Activated T-cell treated with anti-CD3 and anti-CD28 coated beads, Interleukin-2, amount 50 U/mL, for 4 hours (primary cell): ENCODE measurements at places on chromosomes 1 and 21.
A peak's percentile ranks its signal among the peaks of the same experiment; 100 is the strongest.

GRCh38 chr1:42797414-42797813 lies 12.6 kb downstream of the TMEM269 start:
- no peak for DNase-seq

DNA sequence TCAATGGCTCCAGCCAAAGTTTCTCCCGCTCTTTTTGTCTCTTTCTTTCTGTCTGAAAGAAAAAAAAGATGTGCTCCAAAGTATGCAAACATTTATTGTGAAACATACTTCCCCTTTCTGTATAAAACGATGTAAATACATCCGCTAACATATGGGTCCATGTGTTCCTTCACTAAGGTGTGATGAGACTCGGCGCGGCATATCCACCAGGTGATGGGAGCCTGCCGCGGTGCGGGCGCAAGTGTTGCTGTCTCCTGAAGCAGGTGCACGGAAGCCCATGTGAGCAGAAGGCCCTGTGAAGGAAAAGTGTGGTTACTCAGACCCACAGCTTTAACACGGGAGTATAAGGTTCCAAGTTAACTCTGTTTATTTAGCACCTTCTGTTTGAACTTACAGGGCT lies 466.6 kb upstream of the C1orf87 start:
- no peak for DNase-seq

DNA sequence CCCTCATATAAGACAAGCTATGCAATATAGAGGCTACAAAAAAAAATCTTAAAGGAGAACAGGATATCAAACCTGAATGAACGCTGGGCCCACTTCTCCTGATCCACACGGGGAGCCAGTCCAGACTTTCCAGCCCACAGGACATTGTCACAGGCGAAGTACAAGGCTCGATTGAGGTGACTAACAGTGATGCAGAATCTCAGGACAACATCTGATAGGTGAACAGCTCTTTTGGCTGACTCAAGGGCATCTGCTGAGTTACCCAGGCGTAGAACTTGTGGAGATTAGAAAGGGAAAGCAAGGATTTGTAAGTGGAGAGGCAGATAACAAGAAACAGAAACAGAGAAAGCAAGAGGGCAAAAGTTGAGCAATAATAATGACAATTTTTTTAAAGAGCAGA lies 1.8 kb downstream of the PEX11B start:
- DNase-seq = no peak

DNA sequence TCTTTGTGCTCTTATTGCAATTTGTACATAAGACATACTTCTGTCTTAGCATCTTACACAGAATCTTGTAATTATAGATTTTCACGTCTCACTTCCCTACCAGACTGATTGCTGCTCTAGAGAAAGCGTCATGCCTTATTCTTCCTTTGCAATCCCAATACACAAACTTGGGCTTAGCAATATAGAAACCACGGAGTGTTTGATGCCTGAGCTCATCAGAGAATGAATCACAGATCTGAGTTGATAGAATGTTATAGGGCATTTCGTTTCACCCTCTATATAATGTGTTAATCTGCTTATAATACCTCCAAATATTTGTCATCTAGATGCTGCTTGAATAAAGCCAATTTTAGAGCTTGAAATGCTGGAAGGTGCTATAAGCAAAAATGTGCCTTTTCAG lies 6.6 kb downstream of the FMO1 start:
- no peak for DNase-seq

DNA sequence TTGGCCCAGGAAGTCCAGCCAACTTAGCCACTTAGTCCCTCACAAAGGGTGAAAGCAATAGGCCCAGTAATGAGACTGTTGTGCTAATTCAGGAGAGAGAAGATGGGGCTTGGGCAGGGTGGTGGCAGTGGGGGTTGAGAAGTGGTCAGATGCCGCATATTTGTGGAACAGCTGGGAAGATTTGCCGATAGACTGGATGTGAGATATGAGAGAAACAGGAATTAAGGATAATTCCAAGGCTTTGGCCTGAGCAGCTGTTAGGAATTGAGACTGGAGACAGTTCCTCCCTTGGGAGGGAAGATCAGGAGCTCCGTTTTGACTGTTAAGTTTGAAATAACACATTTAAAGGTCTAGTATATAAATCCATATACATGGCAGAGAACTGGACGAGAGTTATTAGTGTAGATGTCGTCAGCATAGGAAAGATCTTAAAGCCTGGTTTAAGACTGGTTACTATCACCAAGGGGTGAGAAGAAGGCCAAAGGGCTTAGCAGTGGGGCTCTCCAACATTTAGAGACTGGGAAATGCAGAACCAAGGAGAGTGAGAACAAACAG lies 323.7 kb upstream of the FAM78B start:
- DNase-seq = peak; percentile 28

DNA sequence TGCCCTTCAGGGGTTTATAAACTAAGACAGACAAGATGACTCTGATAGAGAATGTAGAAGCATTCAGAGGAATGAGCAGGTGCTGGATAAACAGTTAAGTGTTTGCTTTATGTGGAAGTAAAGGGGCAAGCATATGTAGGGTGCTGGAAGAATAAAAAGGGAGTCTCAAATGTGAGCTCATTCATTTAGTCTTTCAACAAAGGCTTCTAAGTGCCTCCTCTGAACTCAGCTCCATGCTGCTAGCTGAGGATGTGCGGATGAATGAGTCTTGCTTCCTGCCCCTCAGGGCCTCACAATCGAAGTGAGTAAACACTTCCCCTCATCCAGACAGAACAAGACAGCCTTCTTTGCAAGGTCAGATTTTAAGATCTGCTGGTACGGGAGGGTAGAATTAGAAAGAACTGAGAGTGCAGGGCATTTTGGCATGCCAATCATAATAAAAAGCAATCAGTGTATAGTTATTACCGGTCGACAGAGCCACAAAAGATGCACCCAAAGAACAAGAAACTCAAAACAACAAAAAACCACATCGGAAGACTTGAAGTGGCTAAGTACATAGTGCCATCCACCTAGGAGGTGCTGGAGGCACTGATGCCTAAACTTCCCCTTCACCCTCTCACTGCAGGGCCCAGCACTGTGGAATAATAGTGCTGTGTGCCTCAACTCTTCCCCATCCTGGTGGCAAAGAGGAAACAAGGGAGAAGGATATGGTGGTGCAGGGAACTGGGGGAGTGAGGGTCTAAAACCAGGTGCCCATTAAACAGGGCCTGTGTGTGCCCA lies 69.8 kb downstream of the TNR start:
- DNase-seq = no peak

GRCh38 chr1:92194511-92194910 lies 23.2 kb upstream of the C1orf146 start:
- no peak for DNase-seq

GRCh38 chr1:8055973-8056372 lies 29.9 kb upstream of the ERRFI1 start:
- no peak for DNase-seq

DNA sequence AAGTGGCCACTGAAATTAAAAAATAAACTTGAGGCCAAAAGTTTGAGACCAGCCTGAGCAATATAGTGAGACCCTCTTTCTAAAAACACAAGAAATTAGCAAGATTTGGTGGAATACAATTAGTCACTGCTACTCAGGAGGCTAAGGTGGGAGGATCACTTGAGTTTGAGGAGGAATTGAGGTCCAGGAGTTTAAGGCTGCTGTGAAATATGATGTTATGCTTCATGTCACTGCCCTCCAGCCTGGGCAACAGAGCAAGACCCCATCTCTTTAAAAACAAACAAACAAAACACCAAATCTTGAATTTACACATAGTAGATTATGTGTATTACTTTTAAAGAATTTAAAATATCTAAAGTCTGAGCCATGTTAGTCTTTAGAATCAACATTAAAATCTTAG lies 6.3 kb upstream of the FNBP1L start:
- DNase-seq = no peak

DNA sequence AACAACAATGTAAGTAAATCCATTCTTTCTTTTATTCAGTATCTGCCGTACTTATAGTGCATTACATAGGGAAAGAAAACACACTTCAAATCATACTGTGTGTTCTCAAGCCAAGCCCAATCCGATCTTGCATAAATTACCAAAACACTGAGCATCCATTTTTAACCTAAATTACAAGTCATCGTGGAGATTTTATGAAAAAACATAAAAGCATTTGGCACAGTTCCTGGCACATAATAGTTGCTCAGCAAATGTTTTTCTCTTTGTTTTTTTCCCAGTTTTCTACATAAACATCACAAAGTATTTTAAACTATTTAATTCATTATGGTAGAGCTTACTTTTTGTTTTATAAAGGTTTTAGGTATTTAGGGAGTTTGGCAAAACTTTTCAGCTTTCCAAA lies 48.1 kb upstream of the LRRC8C start:
- no peak for DNase-seq

DNA sequence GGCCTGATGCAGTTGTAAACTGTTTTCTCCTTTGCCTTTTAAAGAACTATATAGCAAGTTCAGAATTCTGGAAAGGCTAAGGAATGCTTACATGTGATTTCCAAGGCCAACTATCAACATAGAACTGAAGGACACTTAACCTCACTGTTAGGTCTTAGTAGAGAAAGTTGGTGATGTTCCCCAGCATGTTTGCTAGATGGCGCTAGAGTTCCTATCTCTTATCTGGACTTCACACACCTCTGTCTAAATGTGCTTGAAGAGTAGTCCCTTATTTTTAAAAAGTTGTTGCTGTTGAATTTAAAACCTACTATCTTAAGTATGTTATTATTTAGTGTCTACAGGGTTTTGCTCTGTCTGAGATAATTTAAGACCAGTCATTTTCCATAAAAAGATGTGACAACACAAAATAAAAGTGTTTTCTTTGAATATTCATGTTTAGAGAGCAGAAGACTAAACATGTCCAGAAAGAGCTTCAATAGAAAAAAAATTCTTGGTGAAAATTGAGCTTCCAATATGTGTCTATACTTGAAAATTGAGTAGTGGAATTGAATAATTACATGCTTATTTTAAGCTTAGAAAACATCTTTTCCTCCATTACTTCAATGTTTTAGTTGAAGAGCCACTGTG lies 237.3 kb downstream of the S1PR1 start:
- DNase-seq = no peak

- DNase-seq = no peak
These were observed 108.6 kb downstream of the PBX1 start for GRCh38 chr1:164667600-164667999.

- DNase-seq = no peak
These were observed 444.0 kb downstream of the NPHP4 start for GRCh38 chr1:5548266-5548665.

DNA sequence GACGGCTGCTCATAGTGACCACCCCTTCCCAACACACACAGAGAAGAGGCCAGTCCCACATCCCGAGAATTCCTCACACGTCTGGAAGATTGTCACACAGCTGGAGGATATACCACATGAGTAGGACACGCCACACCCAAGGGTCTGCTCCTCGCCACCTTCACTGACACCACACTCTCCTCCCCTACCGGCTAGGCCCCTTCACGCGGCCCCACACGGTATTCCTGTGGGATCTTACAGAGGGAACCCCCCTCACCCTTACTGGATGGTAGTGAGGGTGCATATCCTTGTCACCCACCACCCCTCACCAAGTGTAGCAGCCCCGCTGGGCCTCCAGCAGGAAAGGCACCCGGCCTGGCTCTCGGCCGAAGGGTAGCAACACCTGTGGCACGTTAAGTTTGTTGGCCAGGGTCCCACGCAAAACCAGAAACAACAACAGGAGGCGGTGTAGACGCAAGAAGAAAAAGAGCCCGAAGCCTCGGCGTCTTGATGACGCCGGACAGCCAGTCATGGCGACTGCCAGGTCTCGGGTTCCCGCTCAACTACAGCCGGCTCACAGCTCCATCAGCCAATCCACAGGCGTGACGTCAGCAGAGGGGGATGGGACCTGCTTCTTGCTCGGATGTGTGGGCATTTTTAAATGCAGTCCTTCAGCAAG lies at the start of gene NUP210L:
Gene NUP210L, minus strand, starts transcription at position 540 of the 658 bp plus-strand sequence.
- DNase-seq = no peak

GRCh38 chr1:175892686-175893085 lies 149.3 kb upstream of the TNR start:
- DNase-seq = no peak

DNA sequence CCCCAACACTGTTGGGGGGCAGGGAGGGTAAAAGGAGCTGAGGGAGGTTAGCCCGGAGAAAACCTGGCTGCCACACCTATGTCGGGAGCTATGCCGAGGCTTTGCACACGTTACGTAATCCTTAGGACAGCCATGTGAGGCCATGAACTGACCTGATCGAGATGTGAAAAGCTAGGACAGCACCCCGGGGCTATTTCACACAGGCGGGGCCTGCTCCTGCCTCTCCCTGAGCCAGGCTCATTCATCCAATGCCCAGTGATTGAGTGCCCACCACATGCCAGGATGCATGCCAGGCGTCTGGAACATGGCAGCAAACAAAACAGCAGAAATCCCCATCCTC lies 30.2 kb downstream of the LDLRAP1 start:
- DNase-seq = no peak

- DNase-seq = no peak
These were observed 8.3 kb upstream of the EPB41 start for GRCh38 chr1:28905921-28906666.

- DNase-seq = no peak
These were observed 16.3 kb upstream of the TSPAN1 start for GRCh38 chr1:46158312-46159281.

GRCh38 chr1:33165809-33166208 lies 16.0 kb downstream of the TRIM62 start:
- DNase-seq = no peak

DNA sequence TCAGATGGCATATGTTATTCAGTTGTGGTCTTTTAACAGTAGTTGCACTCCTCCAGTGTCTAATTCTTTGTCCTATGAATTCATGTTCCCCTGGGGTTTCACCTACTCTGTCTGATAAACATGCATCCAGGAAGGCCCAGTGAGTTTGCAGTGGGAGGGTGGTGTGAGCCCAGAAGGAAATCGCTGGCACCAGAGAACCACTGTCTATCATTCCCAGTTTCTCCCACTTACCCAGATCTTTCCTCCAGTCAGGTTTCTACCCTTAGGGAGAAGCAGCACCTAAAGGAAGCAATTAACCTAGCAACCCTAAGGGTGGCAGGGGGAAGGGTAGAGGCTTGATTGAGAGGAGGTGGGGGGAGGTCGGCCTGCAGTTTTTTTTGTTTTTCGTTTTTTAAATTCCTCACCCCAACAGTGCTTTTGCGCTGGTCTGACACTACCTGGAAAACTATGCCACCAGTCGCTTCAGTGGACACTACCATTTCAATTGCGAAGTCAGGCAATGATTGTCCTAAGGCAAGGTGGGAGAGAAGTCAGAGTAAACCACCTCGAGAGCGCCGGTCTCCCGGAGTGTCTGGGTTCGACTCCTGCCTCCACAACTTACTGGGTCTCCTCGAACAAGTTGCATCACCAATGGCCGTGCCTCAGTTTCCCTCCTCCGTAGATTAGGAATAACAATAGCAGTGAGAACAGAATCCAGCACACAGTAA lies 766 bp upstream of the SLC44A3 start:
- DNase-seq = no peak
